ENCODE measurements at places on chromosomes 13 and 19.

DNA sequence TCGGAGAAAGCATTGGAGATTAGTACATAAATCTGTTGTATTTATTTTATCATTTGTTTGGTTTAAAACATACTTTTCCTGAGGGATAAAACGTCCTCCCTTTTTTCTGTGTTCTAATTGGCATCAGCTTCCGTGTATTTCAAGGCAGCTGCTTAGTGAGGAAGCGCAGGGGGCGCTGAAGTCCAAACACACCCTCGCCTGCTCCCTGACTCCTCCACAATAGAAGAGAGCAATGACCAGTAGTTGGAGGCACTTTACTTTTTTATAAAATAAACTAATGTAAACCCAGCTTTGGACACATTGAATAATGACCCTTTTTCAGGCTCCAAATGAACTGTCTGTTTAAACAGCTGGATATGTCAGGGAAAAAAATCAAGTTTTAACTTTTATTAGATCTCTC is 79.9 kb downstream of the RNASEH2B start:
- no peak for DNase-seq

DNA sequence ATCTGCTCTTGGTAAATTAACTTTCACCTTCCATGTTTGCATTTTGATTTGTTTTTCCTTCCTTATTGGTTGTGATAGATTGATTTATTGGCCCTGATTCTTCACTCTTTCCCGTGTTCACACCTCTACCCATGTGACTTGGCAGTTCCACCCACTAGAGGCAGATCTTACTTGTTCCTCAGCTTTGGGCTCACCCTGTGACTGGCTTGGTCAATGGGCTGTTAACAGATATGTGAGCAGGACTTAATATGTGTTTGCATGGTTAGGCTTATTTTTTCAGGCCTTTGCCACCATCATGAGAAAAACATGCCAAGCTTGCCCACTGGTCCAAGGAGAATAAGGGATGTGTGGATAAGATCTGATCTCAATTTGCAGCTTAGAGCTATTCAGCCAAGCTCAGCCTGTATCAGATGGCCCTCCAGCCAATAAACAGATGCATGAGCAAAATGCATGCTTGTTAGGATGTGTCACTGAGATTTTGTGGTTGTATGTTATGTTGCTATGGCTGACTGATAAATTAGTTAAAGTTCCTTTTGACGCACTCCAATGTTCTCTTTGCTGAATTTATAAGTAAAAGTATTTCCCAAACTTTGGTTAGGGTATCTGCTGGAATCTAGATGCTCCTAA is 48.0 kb downstream of the RGCC start:
- no peak for DNase-seq

GRCh38 chr13:113764793-113765563 is 6.0 kb downstream of the TMEM255B start:
- DNase-seq, result no peak

DNA sequence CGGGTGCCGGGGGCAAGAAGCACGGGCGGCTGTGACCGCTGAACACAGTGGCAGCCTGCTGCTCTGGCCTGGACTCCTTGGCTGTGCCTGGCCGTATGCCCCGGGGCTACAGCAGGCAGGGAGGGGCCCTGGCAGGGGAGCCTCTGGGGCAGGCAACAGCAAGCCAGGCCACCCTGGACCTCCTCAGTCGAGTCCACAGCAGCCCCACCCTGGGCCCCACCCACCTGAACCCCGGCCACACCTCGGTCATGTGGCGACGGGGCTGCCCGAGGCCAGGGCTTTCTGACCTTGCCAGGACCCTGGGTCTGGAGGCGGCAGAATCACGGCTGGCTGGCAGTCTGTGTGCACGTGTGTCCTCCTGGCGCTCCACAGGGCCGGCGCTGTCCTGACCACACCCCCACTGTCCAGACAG is 8.7 kb downstream of the CILP2 start:
- no peak for DNase-seq

- no peak for DNase-seq
These were observed 9.2 kb downstream of the JOSD2 start for GRCh38 chr19:50501568-50502475.

GRCh38 chr19:39197808-39198207 is 1.0 kb downstream of the NCCRP1 start:
- DNase-seq, result no peak

- no peak for DNase-seq
These were observed 30.4 kb upstream of the TPM4 start for GRCh38 chr19:16045893-16046292.

DNA sequence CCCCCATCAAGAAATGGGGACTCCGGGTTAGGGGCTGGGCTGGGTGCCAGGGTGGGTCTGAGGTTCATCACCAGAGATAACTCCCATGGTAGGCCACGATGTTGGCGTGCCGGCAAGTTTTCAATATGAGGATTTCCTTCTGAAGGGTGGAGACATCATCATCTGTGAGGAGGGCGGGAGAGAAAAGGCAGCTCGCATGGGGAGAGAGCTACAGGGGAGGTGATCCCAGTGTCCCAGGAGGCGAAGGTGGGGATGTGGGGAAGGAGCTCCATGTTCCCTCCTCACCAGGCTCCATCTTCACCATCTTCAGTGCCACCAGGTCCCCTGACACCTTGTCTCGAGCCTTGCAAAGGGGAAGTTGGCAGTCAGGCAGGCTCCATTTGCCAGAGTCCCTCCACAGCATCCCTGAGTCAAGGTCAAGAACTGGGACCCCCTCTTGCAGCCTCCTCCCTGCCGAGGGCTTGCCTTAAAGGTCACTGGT is 430 bp downstream of the MAP4K1 start:
- DNase-seq, result no peak

DNA sequence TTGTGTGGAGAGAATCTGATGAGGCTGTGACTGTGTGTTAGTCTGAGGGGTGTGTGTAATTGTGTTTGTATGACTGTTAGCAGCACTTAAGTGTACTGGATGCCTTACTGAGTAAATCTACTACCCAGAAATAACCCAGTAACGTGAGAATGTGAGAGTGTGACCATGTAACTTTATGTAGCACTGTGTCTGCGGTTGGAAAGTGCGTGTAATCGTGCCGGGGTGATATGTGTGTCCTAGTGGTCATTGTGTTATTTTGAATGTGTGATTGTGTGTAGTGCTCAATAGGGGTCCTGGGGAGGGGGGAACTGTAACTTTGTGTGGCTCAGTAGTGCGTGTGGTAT is 550 bp downstream of the ZNF383 start:
- no peak for DNase-seq

DNA sequence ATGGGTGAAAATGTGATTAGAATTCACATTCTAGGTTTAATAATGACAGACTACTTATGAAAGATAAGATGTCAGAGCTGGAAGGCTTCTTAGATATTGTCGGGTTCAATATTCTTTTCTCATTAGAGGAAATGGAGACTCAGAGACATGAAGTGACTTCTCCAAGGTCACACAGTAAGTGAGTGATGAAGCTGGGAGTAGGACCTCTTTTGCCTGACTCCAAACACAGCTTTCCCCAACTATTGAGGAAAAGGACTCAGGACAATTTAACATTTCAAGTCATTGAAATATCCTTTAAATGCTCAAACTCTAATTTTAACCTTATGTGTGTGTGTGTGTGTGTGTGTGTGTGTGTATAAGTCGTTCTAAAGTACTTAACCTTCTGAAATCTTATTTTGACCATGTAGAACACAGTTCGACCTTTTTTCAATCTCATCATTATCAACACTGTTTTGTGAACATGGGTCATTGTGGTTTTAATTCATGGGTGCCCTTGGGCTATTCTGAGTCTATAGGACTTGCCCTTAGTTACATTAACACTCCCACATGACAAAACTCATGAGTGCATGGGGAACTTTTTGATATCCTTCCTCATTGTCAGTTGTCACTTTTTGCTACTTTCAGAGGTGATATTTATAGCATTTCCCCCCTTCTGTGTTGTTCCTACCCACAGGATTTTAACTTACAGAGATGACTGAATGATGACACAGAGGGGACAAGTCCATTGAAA is 53.0 kb downstream of the LRCH1 start:
- DNase-seq, result no peak

DNA sequence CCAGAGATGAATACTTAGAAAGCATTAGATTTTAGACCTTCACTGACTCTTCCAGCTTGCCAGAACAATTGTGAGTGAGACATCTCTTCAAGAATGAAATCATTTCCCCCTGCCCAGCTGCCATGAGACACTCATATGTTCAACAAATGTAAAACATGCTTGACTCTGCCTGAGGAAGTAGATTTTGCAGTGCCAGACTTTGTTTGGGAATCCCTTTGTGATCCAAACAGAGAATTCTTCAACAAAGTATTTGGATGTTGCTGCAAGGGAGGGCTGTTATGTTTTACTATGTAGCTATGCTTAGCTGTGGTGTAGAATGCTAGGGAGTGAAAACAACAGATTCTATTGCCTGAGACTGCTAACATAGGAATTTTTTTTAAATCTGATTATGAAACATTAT is 416.4 kb downstream of the DCT start:
- no peak for DNase-seq

DNA sequence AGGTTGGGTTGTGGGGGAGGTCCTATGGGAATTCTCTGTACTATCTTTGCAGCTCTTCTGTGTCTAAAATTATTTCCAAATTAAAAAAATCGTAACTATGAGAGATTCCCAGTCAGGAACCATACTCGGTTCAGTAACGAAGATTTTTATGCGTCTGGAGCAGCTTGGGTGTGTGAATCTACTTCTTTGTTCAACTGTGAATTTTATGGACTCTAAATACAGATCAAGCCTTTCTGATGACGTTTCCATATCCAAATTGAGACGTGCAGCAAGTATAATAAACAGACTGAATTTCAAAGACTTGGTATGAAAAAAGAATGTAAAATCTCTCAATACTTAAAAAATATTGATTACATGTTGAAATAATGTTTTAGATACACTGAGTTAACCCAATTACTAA is 30.9 kb downstream of the MLLT1 start:
- no peak for DNase-seq

DNA sequence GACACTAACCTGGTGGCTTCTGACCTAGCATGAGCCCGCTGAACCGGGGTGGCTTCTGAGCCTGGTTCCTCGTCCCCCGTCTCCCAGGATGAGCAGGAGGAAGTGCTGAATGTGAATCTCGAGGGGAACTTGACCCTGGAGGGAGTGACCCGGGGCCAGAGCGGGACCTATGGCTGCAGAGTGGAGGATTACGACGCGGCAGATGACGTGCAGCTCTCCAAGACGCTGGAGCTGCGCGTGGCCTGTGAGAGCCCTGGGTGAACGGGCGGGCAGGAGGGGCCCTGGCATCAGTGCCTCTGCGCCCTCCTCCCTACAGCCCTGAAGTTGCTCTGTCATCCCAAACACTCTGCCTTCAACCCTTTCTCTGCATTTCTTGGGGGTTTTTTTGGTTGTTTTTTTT is 5.6 kb downstream of the BCAM start:
- DNase-seq, result no peak

- DNase-seq, result no peak
These were observed 12.5 kb downstream of the ALG5 start for GRCh38 chr13:36986462-36987240.

- no peak for DNase-seq
These were observed 12.6 kb upstream of the ZNF792 start for GRCh38 chr19:34976611-34977010.

GRCh38 chr13:101530293-101530692 is 77.8 kb downstream of the ITGBL1 start:
- no peak for DNase-seq

GRCh38 chr13:45249662-45250061 is 48.8 kb upstream of the KCTD4 start:
- DNase-seq, result no peak

GRCh38 chr13:106619688-106620555 is 52.0 kb upstream of the ARGLU1 start:
- DNase-seq, result no peak

- DNase-seq, result no peak
These were observed 2.6 kb upstream of the DHRS12 start for GRCh38 chr13:51806566-51806965.

DNA sequence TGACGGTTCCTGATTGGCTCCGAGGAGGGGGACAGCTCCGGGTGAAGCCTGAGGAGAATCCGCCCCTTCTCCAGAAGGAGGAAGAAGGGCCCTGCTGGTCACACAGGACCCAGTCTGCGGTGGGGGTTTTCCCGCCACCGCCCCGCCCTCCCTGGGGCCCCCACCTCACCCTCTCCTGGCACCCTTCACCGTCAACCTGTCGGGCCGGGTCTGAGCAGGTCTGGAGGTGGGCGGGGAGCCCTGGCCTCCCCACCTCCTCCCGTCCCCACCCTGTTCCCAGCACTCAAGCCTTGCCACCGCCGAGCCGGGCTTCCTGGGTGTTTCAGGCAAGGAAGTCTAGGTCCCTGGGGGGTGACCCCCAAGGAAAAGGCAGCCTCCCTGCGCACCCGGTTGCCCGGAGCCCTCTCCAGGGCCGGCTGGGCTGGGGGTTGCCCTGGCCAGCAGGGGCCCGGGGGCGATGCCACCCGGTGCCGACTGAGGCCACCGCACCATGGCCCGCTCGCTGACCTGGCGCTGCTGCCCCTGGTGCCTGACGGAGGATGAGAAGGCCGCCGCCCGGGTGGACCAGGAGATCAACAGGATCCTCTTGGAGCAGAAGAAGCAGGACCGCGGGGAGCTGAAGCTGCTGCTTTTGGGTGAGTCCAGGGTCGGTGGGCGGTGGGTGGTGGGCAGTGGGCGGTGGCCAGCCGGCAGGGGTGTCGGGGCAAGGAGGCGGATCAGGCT is at the start of gene GNA15:
Gene GNA15, plus strand, starts transcription at position 73 of the 723 bp plus-strand sequence. Its CDS starts 418 bp downstream, at position 491.
- DNase-seq, result no peak

DNA sequence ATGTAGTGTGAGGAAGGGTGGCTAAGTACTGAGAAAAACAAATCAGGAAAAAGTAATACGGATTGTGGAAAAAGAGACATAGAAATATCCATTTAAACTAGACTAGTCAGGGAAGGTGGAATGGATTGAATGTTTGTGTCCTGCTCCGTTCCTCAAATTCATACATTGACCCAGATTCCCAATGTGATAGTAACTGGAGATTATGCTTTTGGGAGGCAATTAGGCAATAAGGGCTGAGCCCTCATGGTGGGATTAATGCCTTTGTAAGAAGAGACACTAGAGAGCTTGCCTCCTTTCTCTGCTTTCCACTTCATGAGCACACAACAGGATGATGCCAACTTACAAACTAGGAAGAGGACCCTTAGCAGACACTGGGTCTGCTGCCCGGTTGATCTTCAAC is 765.2 kb upstream of the GPC6 start:
- no peak for DNase-seq

GRCh38 chr19:42846597-42846996 is 32.9 kb downstream of the PSG1 start:
- DNase-seq, result no peak

GRCh38 chr13:101866889-101867581 is 414.6 kb downstream of the ITGBL1 start:
- DNase-seq, result no peak

GRCh38 chr13:24162604-24163003 is 2.1 kb downstream of the SPATA13 start:
- no peak for DNase-seq
